Stimulated activated CD4-positive, alpha-beta T cell treated with anti-CD3 and anti-CD28 coated beads, TNF-alpha, amount 100 ng/mL, for 4 hours (primary cell): ENCODE measurements at places on chromosomes 2 and 18.

DNA sequence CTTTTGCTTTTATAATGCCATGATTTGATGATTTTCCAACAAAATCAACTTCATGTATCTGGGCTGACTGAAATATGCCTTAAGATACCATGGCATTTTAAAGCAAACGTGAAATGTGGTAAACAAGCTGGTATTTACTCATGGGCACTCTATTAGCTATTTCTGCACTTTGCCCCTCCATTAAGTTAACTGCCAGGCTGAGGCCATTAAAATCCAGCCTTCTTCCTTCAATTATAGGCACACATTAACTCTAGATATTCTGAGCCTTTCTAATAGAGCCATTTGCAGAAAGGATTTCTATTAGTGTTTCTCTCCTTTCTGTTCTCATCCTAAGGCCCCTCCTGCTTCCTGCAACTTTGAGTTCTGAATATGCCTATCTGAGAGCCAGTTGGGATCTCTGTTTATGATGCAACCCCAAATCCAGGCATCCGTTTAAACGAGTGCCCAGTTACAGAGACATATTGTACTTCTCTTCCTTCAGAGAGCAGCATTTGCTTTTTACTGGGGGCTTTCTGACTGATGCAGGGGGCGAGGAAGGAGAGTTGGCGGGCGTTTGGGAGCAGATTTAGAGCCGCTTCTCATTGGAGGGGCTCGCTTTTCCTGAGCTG lies 1.6 kb upstream of the KCNJ3 start:
- DNase-seq, result no peak

GRCh38 chr2:46545015-46545839 lies 65.9 kb downstream of the TMEM247 start:
- no peak for DNase-seq

GRCh38 chr2:28950941-28951630 lies 30.0 kb upstream of the TOGARAM2 start:
- DNase-seq, result no peak

GRCh38 chr2:222743251-222743812 lies 71.9 kb downstream of the MOGAT1 start:
- no peak for DNase-seq

GRCh38 chr2:239792405-239793084 lies 232.6 kb downstream of the NDUFA10 start:
- no peak for DNase-seq

GRCh38 chr18:8978394-8978793 lies 124.1 kb upstream of the NDUFV2 start:
- DNase-seq, result no peak

DNA sequence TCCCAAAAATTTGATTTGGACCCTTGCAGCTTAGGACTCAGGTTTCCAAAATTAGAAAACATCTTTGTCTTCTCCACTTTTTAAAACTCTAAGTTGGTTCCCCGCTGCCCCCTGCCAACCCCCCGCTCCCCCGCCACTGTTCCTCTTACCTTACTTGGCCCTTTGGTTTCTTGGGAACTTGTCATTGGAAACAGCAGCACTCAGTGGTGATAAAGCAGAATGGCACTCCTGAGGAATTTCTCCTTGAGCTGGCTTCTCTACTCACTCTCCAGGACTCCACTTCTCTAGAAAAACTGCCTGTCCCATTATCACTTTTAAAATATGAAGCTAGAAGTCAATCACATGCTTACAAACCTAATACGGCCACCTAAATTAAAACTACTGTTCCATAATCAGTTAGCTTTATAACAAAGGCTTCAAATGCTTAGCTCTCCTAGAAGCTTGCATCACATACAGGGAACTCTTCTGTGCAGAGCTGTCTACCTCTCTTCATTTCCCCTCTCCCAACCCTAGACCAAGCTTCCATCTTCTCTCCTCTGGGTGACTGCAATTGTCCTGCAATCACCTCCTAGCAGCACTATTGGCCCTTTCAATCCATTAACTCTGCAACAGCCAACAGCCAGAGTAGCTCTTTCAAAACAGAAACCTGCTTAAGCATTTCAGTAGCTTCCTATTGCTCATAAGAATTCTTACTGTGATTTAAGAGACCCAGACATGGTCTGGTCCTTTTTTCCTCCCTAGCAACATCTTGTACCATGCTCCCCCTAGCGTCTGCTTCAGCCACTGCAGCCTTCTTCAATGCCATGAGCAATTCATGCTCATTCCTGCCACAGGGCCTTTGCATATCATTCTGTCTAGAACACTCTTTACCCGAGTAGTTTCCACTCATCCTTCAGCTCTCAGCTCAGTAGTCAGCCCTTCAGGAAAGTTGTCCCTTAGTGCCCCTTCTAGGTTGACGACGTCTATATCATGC lies 15.2 kb upstream of the PLEKHM3 start:
- DNase-seq, result peak; percentile 33

DNA sequence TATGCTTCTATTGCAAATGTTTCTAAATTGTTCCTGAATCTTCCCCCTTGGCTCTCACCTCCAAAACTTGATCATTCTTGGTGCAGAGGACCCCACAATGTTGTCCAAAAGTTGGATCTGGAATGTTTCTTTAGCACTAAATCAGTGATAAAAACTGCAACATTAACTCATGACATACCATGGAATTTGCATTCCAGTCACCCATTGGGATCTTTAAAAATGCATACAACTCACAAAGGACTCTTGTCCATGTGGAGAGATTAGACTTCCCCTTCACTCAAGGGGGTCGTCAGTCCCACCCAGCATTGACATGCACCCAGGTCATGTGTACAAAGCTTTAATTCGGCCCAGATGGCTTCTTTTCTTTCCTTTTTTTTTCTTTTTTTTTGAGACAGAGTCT lies 169.3 kb downstream of the SETBP1 start:
- no peak for DNase-seq
